Fibroblast of upper back skin (primary cell): ENCODE measurements at places on chromosomes 2 and 18.

- peak; percentile 29 for DNase-seq
These were observed 230.7 kb downstream of the HAUS1 start for GRCh38 chr18:46334868-46335281.

DNA sequence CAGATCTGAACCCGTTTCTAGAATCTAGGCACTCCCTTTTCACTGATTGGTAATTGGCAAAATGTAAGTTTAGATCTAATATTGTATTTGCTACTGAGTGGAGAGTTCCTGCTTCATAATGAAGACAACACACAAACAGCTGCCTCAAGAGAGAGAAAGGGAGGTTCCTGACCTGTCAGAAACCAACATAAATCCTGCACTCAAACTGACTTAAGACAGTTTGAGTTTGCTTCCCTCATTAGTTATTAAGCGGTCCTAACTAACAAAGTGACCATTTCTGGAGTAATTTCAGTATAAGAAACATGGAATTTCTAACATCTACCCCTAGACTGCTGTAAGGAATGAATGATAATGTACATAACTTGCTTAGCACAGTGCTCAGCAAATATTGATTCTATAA lies 191.2 kb downstream of the METTL4 start:
- DNase-seq, result no peak

DNA sequence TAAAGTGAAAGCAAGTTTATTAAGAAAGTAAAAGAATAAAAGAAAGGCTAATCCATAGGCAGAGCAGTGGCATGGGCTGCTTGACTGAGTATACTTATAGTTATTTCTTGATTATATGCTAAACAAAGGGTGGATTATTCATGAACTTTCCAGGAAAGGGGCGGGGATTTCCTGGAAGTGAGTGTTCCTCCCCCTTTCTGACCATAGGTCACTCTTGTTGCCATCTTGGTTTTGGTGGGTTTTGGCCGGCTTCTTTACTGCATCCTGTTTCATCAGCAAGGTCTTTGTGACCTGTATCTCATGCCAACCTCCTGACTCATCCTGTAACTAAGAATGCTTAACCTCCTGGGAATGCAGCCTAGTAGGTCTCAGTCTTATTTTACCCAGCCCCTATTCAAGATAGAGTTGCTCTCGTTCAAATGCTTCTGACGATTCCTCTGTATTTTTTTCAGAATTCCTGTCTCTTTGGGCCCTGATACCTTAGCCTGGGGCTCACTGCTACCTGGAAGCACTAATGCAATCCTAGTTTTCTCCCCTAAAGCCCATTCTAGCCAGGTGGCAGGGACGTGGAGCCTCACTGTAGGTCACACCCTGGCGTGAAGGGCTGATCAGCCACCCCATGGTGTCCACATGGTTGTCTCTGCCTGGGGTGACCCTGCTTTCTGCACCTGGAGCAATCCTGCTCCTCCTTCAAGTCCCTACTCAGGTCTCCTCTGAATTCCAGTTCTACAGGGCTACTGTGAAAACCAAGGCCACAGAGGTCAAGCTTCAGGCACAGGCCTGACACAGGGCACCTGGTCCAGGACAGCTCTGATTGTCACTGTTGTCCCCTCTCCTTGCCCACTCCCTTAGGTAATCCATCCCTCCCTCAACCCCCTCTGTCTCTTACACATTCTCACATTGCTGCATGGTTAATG lies 6.0 kb upstream of the SLC35F6 start:
- DNase-seq, result peak; percentile 100

DNA sequence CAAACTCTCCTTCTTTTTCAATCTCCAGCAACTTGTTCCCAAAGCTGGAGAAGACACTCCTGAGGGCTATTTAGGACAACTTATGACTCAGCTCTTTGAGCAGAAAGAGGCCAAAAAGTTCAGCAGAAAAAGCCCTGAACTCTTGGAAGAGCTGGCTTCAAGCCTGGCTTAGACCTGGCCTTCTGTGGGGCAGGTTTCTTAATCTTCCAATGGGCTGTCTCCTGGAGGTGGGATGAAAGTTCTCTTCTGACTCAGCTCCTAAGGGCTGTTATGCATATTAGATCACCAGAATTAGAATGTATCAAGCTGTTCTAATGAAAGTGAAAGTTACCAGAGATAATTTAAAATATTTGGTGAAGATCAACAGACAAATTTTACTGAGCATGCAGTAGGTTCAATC lies 129.4 kb downstream of the RAD51AP2 start:
- DNase-seq, result peak; percentile 44

DNA sequence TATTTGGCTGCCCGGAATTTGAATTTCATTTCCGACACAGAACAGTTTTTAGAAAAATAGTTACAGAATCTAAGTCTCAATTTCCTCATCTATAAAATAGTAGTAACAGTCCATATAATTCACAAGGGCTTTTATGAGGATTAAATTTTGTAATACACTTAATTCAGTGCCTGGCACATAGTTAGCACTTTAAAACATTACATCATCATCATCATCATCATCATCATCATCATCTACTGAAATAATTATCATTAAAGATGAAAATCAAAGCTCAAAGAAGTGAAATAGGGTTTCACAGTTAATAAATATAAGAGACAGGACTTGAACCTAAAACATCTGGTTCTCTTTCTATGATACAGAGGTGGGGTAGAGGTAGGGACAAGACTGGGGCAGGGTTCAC lies 13.2 kb downstream of the HEATR5B start:
- DNase-seq, result no peak

- no peak for DNase-seq
These were observed 567.7 kb downstream of the DCC start for GRCh38 chr18:52907543-52908308.

- no peak for DNase-seq
These were observed 50.0 kb upstream of the TMEM178A start for GRCh38 chr2:39615675-39616074.

GRCh38 chr2:36266536-36267121 lies 88.9 kb upstream of the CRIM1 start:
- DNase-seq, result no peak

DNA sequence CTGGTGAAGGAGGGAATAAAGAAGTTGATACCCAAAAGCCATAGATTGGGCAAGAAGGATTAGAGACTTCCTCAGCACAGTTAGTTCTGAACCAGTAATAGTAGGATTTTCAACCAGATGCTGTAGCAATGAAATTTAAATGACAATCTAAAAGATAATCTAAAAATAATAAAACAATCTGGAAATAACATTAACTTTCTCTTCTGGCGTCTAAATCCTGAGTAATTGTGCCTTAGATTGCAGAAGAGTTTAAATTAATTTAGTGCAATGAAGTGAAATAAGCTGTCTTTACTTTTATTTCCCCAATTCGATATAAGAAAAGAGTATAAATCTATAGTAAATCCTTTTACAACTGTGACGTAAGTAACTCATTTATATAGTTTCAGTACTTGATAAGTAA lies 186.8 kb upstream of the DOK6 start:
- no peak for DNase-seq

- no peak for DNase-seq
These were observed 96.5 kb downstream of the CCDC93 start for GRCh38 chr2:117917223-117917917.

GRCh38 chr2:188199716-188200128 lies 92.0 kb upstream of the GULP1 start:
- DNase-seq, result peak; percentile 95

DNA sequence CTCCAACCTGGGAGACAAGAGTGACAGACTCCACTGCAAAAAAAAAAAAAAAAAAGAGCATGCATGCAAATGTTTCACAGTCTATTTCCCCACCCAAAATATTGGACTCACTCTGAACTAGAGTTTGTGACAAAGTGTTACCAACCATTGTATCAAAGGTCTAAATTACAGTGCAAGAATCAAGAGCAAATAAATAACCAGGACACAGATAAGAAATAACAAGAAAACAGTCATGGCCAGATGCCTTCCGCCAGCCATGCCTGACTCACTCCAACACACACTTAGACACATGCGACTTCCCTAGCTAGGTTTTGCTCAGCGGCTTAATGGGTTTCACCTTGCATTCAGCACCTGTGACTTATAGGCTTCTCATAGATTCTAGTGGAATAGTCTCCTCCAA lies 62.8 kb downstream of the CYB5A start:
- DNase-seq, result no peak

- DNase-seq, result peak; percentile 76
These were observed 552.0 kb upstream of the NRP2 start for GRCh38 chr2:205130111-205130829.

DNA sequence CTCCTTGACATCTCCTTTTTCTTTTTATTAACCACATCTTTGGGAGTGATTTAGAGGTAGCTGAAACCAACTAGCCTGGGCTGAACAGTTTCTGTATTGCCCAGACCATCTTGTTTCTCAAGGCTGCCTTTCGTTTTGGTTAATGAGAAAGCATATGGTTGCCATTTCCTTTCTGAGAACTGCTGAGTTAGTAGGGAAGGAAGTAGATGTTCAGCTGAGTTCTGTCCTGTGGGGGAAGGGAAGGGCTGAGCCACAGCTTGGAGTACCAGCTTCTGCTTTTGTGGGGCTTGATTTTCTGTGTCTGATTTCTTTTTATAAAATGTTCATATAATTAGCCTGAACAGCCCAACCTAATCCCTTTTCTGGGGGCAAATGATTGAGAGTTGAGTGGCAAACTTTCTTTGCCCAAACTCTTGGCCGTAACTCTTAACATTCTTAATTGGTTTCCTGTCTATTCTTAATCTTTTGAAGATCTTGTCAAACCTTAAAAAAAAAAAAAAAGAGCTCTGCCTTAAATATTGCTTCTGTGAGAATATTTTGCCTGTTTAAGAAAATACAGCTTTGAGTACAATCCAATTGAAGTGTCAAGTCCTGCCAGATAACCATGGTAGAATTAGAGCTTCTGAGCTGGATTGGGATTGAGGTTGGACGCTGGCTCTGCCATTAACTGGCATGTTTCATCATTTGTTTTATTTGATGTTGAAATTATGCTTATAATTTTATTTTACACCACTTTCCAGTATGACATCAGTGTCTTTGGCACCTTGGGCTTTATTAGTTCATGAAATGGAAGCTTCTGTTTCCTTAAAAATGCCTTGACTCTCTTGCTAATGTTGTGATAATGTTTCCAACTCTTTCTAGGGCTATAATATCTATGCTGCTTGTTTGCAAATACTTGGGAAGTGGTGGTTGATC lies 1.9 kb upstream of the NABP1 start:
- peak; percentile 52 for DNase-seq

DNA sequence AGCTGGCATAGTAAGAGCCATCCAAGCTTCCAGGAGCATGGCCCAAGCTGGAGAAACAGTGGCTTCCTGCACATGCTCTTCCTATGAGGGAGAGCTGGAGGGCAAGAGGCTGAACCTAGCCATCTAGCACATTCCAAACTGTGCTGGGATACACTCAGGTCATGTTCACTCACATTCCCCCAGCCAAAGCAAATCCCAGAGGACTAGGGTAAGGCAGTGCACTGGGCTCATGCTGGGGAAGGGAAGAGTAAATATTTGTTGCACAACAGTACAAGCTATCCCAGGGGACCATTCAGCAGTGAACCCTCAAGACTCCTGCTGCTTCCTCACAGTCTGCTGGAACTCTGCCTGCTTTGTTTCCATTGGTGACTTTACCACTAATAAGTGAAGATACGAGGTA lies 20.7 kb upstream of the GYPC start:
- peak; percentile 46 for DNase-seq

DNA sequence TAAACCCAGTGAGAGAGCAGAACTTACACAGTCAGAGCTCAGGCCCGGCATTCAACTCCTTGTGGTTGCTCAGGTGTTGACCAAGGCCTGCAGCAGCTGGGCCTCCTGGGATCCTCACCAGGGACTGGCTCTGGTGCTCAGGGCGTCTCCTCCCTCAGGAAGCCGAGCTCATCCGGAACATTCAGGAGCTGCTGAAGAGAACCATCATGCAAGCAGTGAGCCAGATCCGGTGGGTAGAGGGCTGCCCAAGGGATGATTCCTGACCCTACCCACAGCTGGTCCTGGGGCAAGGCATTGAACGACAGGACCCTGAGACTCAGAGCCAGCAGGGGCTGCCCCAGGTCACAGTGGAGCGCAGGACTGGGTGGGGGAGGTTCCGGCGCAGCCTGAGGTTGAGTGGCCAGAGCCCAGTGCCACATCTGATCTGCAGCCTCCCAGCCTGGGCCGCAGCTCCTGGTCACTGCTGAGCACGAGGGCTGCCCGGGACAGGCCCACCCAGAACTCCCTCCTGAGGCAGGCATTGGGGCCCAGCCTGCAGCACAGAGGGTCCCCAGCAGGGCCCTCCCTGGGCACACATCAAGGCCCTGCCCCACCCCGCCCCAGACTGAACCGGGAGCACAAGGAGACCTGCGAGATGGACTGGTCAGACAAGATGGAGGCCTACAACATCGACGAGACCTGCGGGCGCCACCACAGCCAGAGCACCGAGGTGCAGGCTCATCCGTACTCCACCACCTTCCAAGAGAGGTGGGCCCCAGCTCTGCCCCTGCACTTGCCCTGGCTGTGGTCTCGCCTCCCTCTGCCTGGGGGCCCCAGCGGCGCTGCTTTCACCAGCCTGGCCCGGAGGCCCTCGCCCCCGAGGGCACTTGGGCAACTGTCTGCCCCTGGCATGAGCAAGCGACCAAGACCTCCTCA lies 2.4 kb downstream of the TEKT4 start:
- DNase-seq, result no peak

DNA sequence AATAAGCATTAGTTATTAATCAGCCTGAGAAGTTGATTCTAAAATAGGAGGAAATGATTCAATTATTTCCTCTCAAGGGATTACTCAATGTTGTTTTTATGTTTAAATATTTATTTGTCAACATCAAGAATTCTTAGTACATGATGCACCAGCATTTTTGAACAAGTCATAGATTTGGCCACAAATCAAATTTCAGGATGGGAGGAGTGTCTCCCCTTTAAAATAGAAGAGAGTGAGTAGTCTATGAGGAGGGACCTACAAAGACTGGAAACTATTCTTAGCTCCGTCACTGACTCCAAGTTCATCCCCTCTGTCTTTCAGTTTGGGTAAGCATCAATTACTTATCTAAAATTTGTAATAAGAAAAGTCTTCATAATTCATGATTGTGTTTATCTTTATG lies 18.6 kb upstream of the IL18R1 start:
- peak; percentile 16 for DNase-seq

- DNase-seq, result no peak
These were observed 25.3 kb upstream of the SNTG2 start for GRCh38 chr2:925309-925708.

DNA sequence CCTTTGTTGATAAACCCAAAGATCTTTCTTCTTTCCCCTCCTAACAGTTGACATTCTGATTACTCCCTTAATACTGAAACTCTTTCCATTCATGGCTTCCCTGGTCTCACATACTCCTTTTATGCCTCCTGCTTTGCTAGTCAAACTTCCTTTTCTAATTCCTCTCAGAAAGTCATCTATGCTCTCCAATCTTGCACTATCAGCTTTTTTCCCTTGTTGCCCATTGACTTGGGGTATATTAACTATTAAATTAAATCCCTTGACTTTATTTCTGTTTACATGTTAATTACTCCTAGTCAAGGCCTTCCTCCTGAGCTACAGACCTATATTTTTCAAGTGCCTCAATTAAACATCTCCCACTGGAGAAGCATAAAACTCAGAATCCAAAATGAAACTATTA lies 3.6 kb upstream of the COL5A2 start:
- DNase-seq, result no peak

DNA sequence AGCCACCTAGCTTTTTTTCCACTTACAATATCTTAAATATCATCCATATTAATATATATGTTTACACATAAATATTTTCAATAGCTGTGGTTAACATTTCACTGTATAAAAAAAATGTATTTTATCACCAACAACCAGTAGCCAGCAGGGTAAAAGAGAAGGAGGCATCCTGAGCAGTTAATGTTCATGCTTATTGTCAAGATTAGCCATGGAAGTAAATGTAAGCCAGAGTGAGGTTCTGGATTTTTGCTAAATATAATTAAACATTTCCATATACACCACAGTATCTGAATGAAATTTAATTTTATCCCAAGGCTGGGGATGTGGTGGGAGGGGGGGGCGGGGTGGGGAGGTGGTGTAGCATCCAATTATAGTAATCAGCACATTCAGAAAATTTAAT lies 80.3 kb upstream of the GRB14 start:
- no peak for DNase-seq
